AG10803 (cell line): ENCODE measurements at places on chromosomes 12 and 14.

- DNase-seq, result peak; percentile 86
These were observed 98.4 kb downstream of the EFCAB11 start for GRCh38 chr14:89855961-89856656.

GRCh38 chr12:117060929-117061305 is 38.3 kb downstream of the TESC start:
- no peak for DNase-seq

GRCh38 chr12:108820707-108821406 is 36.5 kb downstream of the SSH1 start:
- DNase-seq, result no peak

- DNase-seq, result no peak
These were observed 361.8 kb downstream of the TMEM121 start for GRCh38 chr14:105888151-105888550.

GRCh38 chr12:128079-128478 is 61.5 kb downstream of the IQSEC3 start:
- DNase-seq, result no peak

DNA sequence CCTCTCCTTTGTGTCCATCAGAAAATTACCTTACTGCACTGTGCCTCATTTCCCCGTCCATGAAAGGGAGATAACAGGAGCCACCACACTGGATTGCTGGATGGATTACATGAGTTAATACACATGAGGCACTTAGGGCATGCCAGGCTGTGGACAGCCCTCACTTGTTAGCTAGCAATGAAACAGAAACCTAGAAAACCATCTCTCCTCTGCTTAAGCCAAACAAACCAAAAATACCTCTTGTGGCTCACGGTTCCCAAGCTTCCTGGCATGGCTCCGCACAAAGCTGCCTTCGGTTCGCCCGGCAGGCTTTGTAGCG is 660 bp upstream of the HCFC2 start:
- DNase-seq, result no peak

DNA sequence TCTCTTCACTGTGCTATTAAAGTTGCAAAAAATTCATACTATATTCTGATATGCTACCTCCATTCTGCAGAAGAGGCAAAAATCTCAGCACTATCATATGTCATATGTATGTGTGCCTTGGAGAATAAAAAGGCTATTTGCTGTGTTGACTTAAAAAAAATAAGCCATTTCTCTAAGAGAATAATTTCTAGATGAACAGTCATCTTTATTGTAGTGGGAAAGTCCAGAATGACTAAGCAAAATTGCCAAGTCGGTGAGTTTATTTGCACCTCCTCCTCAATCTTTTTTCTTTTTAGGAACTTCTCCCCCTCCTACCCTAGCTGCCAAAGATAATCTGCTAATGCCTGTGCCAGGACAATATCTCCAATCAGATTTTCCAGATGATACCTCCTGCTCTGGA is 353.8 kb upstream of the FAR2 start:
- DNase-seq, result peak; percentile 7

GRCh38 chr14:26996246-26996645 is 398.4 kb upstream of the NOVA1 start:
- no peak for DNase-seq

GRCh38 chr12:48018618-48018995 is 14.3 kb upstream of the COL2A1 start:
- no peak for DNase-seq

DNA sequence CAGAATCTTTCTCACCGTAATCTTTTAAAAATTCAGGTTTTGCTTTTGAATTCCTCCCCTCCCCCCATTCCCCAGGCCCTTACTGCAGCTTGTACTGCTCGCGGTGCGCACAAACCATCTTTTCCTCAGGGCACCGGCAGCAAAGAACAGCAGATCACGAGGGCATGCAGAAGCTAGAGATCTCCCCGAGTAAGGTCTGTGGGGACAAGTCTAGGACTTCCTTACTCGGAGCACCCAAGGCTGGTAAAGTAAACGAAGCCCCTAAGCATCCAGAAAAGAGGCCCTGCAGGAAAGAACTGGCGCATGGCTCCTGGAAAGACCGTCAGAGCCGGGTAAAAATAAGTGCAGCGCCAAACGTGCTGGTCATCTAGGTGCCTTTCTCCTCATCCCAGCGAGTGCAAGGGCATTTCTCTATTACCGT is 727 bp downstream of the LDHB start:
- peak; percentile 38 for DNase-seq

- no peak for DNase-seq
These were observed 527 bp upstream of the CARMIL3 start for GRCh38 chr14:24051176-24051788.

- DNase-seq, result no peak
These were observed 97.1 kb downstream of the PRIMA1 start for GRCh38 chr14:93691042-93691780.

DNA sequence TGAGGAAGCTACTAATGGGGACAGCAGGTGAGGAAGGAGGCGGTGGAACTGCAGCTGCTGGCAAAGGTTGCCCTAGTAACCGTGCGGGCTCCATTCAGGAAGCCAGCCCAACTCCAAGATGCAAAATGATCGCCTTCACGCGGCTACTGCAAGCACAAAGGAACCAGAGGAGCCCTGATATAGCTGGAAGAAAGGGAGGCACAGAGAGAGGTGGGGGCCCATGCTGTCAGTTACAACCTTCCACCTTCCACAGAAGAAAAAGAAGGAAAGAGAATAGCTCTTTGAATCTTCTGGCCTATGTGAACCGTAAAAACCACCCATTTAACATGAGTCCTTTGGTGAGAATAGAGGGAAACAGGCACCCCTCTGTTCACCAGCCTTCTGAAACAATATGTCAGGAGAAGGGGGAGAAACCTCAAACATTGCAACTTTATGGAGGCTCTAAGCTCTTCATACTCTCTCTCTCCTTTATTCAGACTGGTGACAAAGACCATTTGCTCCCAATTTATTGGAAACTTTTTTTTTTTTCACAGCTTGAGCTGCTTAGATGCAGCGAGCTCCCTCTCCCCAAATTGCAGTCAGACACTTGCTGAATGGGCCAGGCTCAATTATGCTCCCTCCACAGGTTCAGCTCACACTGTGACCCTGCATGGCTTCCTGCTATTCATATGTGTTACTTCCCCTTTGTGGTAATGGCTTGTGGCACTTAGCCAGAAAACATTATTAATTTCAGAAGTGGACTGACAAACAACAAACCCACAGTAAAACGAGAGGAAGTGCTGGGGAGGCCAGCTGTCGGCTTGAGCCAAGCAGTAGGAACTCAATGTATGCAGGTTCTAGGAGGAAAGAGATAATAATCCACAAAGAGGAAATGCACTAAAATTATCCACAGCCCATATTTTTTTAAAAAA is 6.2 kb downstream of the DUSP6 start:
- DNase-seq, result peak; percentile 59

DNA sequence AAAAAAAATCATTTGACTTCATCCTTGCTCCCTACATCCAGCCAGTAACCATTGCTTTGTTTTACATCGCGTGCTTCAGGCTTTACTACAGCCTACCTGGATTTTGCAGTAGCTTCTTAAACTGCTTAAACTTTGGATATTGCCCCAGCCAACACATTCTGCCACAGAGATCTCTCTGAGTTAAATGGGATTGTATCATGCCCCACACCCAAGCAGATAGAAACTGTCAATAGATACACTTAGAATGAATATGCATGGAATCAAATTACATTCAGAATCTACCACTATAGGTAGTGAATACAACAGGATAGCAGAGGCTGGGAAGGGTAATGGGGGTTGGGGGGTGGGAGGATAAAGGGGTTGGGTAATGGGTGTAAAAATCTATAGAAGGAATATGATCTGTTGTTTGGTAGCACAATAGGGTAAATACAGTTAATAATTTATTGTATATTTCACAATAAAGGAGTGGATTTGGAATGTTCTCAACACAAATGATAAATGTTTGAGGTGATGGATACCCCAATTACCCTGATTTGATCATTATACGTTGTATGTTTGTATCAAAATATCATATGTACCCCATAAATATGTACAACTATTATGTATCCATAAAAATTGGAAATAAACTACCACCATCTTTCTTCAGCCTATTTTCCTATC is 2.7 kb upstream of the MYRFL start:
- DNase-seq, result no peak

DNA sequence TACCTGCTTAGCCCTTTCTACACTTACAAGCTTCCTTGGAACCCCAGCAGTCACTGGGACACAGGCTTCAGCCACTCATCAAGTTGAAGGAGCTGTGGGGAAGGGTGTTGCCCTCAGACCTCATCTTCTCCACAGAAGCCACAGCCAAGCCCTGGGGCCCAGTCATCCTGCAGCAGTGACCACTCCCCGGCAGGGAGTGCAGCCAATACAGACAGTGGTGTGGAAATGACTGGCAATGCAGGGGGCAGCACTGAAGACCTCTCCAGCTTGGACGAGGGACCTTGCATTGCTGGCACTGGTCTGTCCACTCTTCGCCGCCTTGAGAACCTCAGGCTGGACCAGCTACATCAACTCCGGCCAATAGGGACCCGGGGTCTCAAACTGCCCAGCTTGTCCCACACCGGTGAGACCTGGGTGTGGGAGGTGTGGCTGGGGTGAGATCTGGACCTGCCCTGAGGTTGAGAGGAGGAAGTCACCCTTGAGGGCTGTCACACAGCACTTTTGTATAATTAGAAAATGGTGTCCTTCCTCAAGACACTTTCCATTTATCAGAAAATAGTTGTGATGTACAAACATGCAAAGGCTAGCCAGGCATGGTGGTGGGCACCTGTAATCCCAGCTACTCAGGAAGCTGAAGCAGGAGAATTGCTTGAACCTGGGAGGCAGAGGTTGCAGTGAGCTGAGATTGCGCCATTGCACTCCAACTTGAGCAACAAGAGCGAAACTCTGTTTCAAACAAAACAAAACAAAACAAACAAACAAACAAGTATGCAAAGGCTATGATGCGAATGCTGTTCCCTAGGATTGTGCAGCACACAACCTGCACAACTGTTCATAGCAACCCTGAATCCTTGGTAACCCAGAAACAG is 9.9 kb downstream of the GLI1 start:
- no peak for DNase-seq

DNA sequence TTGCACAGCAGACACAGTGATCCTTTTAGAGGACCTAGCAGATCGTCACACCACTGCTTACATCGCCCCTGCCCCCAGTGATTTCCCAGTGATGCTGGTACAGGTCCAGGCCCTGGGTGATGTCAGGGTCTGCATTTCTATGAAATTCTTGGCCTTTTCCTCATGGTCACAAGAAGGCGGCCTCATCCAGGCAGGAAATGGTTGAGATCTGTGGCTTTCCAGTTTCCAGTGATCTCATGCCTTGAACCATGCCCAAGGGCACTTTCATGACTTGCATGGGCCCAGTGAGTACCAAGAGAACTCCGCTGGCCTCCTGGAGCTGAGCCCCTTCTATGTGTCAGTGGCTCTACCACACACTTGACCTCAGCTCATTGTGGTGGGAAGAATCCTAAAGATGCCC is 41.9 kb upstream of the BDKRB2 start:
- peak; percentile 67 for DNase-seq

GRCh38 chr12:49703647-49704137 is 3.5 kb downstream of the FMNL3 start:
- peak; percentile 53 for DNase-seq

- DNase-seq, result no peak
These were observed 6.6 kb downstream of the COA8 start for GRCh38 chr14:103569408-103569807.

- no peak for DNase-seq
These were observed 51.6 kb downstream of the AEBP2 start for GRCh38 chr12:19490908-19491307.

- DNase-seq, result no peak
These were observed 211.1 kb downstream of the SPTSSA start for GRCh38 chr14:34250959-34251358.

DNA sequence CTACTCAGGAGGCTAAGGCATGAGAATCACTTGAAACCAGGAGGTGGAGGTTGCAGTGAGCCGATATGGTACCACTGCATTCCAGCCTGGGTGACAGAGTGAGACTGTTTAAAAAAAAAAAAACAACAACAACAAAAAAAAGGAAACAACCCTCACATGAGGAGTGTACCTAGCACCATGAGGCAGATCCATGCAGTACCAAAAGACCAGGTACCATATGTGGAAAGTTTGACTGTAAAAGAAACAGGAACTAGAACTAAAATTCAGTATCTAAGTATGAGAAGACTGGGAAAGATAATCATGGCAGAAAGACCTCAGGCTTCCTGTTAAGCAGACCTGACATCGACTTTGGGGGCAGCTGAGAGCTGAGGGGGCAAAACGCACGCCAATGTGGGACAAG is 55.1 kb downstream of the TRAFD1 start:
- no peak for DNase-seq

DNA sequence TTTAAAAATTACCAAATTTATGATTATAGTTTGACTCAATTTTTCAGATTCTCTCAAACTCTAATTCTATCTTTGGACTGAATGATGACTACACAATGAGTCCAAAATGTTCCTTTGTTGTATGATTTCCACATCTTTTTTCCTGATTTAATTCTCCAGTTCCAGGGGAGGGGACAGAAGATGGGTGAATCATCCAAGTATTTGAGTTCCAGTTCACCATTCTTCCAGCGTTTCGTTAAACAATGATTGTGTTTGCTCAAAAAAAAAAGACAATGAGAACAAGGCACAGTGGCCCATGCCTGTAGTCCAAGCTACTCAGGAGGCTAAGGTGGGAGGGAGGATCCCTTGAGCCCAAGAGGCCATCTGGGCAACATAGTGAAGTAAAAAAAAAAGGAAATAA is 23.8 kb downstream of the BAZ1A start:
- peak; percentile 58 for DNase-seq

- DNase-seq, result peak; percentile 92
These were observed 58.3 kb upstream of the EEA1 start for GRCh38 chr12:92987362-92987761.

GRCh38 chr12:67590149-67590790 is 58.3 kb upstream of the DYRK2 start:
- no peak for DNase-seq

DNA sequence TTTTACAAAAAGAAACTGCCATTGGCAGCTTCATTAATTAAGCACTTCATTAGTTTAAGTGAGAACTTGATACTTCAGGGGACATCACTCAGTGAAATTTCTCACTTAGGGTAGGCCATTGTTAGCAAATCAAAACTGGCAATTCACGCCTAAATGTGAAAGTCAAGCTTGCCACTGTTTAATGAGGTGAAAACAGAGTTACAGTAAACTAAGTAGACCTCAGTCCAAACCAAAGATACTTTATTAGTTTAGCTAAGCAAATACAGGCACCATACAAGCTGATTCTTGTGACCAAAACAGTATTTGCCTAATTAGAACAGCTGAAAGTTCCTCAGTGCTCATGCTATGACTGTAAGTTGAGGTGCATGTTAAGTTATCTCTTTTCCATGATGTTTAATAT is 176.5 kb upstream of the CPNE8 start:
- no peak for DNase-seq

DNA sequence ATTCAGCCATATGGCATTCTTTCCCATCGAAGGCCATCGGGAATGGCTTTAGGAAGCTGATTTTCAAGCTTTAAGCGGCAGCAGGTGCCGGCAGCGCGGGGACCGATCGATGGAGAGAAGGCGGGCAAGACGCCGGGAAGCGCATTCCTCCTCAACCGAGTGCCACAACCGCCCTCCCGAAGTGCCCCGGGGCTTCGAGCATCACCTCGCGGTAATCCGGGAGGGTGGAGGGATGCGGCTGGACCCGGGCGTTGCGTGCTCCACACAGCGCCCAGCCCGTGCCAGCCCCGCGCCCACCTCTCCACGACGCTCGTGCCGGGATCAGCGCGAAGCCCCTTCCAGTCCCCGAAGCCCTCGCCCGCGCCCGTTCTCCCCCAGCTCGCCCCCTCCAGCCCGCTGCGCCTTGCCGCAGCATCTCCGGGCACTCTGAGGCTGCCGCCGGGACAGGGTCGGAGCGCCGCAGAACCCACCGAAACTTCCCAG is 3.2 kb downstream of the USP44 start:
- no peak for DNase-seq

- DNase-seq, result no peak
These were observed 129.6 kb downstream of the LMNTD1 start for GRCh38 chr12:25423355-25424050.
